ENCODE measurements at places on chromosomes 4 and X.

DNA sequence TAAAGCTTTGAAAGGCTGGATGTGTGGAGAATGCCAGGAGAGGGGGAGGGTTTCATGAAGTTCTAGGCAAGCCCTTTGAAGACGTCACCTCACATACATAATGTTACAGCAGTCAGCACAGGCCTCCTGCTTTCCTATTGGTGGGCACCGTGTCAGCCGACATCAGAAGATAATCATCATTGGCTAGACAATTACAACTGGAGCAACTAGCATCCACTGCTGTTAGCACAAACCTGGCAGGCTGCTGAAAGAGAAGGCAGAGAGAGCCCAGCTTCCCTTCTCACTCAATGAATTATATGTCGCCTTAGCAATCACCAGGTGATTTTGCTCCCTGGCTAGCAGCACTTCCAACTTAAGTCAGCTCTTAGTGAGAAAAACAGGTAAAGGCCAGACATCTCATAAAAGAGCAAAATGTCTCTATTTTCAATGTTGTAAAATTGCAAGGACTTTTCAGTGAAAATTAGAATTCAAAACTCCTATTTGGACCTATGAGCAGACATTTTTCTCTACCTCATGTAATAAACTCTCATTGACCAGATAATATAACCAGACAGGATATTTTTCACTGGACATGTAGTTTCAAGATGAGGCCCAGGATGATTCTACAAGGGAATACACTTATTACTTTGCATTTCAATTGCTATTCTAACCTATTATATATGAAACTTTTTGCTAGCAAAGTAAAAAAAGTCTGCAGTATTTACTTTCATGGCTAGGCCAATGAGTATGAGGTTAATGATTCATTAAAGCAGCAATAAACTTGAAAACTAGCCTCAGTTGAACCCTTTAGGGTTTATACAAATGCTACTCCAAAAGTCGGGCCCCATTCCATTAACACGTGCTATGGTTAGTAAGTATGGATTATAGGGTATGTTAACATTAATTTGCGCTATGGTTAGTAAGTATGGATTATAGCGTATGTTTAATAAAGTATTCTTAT lies 4.3 kb downstream of the ELOVL6 start:
- DNase-seq = peak; percentile 93

- no peak for DNase-seq
Measured at GRCh38 chrX:57565198-57565597, 26.6 kb upstream of the ZXDB start.

DNA sequence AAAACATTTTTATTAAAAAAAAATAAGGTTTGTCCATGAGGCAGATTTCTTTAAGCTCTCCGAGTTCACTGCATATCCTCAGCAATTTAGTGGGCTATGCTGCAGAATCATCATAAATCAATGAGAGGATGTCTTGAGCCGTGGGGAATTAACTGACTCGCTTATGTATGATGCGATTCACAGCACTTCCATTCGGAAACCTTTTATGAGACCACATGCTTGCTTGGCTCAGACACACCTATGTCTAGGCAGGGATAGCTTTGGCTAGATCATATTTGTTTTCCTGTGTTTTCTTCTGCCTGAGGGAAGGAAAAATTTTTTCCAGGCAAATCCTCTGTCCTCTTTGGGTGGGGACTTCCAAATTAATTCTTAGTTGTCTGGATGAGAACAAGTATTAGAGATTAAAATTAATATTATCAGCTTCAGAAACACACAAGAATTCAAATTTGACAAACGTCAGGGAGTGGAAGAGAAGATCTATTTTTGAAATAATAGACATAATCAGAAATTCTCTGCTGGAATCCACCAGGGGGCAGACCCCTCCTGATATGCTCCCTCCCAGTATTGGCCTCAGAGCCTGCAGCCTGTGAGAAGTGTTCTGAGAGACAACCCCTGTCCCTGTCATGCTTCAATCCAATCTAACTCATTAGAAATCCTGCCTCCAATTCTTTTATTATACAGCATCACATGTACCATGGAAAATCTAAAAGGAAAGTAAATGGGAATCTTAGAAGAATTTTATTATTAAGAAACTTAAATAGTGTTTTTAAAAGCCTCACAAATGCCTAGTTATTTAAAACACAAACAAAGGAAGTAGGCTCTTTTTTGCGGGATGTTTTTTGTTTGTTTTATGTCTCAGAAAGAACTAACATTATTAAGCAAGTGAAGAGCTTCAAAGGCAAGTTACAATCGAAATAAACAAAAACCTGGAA lies 345.1 kb upstream of the TACR3 start:
- DNase-seq = peak; percentile 33

DNA sequence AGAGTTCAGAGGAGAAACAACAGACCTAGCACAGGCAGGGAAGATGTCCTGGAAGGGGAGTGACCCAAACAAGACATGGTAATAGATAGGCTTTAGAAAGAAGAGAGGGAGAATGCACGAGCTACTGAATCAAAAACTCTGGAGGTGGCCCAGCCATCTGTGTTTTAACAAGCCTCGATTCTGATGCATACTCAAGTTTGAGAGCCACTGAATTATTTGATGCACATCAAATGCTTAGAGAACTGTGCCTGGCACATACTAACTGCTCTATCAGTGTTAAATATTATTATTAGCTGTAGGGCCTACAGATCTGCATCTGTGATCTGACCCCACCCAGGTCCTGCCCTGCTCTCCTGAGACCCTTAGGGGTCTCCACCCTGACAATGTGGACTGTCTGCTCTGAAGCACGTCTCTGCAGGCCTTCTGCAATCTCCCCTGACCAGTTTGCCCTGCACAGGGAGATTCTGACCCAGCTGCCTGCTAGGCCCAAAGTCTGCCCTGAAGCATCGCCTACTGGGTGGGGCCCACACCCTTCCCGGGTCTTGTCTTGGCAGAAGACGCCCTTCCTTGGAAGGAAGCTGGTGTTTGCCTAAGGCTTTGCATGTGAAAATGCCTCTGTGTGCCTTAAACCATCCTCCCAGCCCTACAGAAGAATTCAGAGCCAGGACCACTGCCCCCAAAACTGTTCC lies 201.5 kb upstream of the KLF3 start:
- no peak for DNase-seq

DNA sequence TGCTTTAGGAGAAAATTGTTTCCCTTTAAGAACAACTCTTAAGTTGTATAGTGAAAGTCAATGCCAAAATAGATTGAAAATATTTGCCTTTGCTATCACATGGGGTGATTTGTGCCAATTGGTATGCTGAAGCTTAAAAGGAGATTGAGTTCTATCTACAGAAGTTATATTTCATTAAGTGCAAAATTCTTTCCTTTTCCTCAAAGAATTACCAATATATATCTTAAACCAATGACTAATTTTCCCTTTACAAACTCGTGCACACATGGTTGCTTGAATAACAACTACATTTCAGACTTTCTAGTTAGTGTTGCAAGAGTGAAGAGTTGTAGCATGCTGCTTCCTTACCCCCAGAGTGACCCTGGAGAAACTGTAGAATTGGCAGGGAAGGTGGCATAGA lies 990.0 kb upstream of the PABPC4L start:
- no peak for DNase-seq

GRCh38 chr4:15587649-15588048 lies 67.5 kb downstream of the FBXL5 start:
- DNase-seq = no peak
